CD4-positive, alpha-beta T cell treated with Interleukin-15 for 1 hour (primary cell): ENCODE measurements at places on chromosomes 6 and 20.

DNA sequence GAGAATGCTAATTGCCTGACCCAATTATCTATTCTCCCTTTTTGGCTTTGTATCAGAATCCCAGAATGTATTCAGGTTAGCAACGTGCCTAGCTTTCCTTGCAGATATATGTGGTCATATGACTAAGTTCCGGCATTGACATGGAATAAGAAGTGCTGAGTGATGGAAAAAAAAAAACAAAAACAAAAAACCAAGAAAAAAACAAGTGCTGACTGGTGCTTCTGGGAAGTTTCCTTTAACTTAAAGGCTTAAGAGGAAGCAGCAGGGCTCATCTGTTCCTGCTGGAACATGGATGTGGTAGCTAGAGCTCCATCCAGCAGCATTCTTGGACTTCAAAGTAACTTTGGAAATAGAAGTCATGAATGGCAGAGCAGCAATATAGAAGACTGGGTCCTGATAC lies 10.4 kb upstream of the RPF2 start:
- no peak for DNase-seq

DNA sequence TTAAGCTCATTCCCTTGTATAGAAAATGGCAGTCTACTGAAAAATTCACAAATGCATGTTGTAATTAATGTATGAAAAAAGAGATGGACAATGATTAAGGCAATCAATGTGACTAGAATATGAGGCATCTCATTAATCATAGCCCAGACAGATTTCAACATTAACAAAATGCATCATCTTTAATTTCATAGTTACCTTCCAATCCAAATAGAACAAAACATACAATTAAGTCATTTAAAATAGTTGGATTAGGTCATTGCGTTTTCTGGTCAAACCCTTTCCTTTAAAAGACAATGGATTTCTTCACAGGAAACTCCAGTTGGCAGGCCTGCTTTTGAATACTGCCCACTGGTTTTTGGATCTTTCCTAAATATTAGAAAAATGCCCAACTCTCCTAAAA lies 203.9 kb downstream of the HAO1 start:
- DNase-seq = no peak

DNA sequence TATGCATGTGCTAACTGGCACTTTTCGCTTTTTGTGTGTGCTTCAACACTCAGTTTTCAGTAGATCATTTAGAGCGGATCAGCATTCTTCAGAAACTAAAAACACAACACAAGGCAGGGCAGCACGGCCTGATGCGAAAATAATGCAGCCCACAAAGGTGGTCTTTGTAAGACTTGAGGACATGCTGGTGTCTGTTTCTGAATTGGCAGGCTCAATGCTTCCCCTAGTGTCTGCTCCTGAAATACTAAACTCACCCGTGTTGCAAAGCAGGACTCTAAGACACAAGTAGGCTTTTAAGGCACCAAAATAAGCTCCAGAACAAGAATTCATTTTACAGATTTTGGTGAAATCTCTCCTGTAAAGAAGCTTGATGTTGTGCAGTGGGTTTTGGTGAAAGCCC lies 676.5 kb downstream of the TENT5A start:
- no peak for DNase-seq

DNA sequence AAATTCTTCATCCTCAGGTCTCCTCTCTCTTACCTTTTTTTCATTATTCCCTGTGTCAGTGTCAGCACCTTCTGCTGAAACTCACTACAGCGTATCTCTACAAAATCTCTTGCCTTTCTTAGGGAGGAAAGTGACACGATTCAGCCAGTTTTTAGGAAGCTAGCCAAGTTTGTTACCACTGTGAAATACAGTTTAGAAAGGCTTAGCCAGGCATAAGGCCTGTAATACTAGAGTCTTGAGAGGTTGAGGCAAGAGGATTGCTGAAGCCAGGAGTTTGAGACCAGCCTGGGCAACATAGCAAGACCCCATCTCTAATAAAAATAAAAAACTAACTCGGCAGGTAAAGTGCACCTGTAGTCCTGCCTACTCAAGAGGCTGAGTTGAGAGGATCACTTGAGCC lies 16.7 kb downstream of the TAB2 start:
- DNase-seq = no peak

DNA sequence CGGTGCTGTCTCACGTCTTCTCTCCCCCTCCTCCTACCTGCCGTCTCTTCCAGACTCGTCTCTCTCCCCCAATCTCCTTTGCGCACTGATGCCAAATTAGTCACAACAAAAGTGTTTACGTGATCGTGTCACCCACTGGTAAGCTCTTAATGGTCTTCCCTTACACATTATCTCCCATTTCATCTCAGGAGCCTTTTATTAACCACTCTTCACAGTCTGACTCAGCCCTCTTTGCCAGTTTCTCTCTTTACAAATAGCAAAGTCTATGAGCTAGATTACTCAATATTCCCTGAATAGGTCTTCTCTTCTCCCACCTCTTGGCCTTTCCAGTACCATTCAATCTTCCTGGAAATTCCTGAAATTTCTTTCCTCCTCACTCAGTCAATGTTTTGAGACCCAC lies 247.0 kb downstream of the ESR1 start:
- no peak for DNase-seq

- DNase-seq = no peak
Observed at GRCh38 chr6:21507811-21508210, 85.7 kb upstream of the SOX4 start.

DNA sequence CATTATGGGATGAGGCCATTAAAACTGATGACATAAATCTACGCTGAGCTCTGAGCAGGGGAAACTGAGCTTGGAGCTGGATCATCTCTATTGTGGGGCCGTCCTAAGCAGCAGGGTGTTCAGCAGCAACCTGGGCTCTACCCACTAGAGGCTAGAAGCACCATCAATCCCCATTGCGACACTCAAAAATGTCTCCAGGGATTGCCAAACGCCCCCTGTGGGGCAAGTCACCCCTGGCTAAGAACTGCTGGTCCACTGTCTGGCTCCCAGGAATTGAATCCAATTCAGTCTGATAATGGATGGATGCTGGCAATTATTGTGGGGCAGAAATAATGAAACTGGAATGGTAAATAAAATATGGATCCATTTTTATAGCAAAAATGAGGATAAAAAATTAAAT lies 38.2 kb downstream of the PMEPA1 start:
- no peak for DNase-seq

DNA sequence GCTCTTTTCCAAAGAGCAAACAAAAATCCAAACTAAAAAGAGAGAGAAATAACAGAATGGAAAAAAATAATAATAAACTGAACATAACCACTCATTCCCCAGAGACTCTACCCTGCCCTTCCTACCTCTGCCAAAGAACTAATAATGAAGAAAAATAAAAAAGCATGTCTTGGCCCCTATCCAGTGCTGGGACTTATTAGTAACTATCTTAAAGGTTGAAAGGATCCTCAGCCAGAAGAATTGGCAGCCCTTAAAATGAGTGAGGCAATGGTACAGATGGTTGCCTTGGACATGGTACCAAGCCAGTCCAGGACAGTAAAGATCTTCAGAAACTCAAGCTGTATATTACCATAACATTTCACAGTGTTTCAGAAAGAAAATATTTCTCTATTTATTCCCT lies 279.3 kb downstream of the HACE1 start:
- DNase-seq = no peak

DNA sequence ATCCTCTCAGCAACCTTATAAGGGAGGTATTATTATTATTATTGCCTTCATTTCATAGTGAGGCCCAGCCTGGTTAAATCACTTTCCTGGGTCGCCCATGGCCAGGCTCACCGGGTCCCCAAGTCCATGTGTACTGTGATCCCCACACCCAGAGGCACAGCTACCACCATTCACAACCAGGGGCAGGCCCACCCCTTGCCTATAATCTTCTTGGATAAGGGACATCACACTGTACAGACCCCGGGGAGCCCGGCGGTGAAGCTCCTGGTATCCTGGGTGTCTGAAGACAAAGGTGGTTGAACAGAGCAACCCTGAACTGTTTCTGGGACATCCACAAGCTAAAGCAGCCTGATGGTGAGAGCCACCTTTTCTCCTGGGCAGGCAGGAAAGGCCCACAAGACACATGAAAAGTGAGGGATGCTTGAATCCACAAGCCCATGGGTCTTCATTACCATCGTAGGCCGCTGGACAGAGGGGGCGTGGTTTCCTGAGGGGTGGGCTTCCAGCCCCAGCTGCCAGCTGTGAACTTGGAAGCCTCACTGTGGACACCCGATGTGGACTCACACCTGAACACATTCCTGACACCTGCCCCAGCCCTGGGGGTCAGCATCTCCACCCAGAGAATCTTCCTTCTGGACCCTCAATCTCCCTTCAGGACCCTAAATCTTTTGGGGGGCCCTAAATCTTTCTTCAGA lies 185.5 kb upstream of the PMEPA1 start:
- DNase-seq = no peak
